ENCODE measurements at places on chromosomes 16 and 17.

- DNase-seq = no peak
These were observed 38.5 kb downstream of the ZNF276 start for GRCh38 chr16:89759746-89760340.

GRCh38 chr16:89764711-89765201 lies 43.4 kb downstream of the ZNF276 start:
- peak; percentile 70 for DNase-seq

DNA sequence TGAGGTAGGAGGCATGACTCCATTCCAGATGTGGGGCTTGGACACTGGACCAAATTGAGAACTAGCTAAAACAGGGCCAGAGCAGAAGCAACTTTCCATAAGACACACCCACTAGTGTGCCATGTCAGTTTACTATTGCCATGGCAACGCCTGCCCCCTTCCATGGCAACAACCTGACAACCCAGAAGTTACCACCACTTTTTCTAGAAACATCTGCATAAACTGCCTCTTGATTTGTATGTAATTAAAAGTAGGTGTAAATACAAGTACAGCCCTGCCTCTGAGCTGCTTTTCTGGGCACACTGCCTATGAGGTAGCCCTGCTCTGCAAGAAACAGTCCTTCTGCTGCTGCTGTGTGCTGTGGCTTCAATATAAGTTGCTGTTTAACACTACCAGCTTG lies 19.5 kb upstream of the SCNN1B start:
- no peak for DNase-seq

DNA sequence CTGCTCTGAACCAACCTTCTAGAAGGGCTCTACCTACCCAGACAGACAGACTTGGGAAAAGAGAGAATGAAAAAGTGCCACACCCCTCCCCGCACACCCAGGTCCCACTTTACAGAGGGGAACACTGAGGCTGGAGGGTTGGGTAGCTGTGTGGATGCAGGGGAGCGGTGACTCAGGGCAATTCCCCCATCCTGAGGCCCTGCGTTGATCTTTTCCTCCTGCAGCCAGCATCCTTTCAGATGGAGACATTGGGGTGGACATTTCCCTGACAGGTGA lies 10.0 kb downstream of the CETP start:
- DNase-seq = no peak

GRCh38 chr16:48367441-48368049 lies 17.7 kb downstream of the SIAH1 start:
- DNase-seq = no peak

DNA sequence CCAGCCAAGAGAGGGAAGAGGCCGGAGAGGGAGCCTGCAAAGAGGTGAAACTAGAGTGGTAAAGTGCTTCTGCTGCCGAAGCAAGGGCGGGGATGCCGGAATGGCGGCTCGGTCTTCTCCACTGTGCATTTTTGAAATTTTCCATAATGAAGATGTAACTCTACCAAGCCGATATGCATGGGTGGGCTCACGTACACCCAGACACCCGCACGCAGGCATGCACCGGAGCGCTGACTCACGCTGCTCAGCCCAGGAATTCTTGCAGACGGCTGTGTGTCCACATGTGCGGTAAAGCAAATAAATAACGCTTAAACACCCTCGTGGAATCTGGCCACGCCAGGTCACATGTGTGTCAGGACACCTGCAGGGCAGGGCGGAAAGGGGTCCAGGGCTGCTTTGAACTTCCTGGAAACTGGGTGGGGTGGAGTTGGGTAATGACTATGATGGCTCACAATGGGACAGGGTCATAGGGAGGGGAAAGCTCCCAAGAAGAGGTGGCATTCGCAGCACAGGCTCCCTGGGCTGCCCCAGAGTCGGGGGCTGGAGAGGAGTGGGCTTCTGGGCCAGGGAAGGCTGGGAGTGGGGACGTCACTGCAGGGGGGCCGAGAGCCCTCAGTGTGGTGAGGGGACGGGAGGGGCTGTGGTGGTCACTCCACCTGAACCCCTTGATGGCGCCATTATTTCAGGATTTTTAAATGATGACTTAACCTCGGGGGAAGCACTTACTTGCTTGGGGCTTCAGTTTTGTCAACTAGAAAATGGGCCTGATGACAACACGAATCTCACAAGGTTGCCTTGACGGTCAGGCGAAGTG lies 265.5 kb downstream of the PARN start:
- no peak for DNase-seq

Data from pons (tissue), 1 donor.